Stimulated activated CD8-positive, alpha-beta memory T cell treated with anti-CD3 and anti-CD28 coated beads, Interleukin-15, amount 100 ng/mL, for 1 hour (primary cell): ENCODE measurements at places on chromosomes 4 and X.

DNA sequence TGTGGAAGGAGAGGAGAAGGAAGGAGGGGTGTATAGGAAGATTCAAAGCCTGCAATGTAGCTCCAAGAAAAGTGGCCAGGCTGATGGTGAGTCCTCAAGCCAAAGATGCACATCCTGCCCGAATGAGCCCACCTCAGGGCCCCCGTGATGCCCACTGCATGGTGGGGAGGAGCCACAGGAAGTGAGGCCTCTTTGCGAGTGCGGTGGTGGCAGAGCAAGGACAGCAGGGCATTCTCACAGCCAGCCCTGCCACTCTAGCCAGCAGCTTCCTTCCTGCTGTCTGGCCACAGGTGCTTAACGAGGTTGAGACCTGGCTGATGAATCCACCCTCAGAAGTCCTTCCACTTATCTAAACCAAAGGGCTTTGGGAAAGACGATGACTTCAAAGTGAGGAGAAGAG, 55.8 kb downstream of the BCOR start:
- no peak for DNase-seq

DNA sequence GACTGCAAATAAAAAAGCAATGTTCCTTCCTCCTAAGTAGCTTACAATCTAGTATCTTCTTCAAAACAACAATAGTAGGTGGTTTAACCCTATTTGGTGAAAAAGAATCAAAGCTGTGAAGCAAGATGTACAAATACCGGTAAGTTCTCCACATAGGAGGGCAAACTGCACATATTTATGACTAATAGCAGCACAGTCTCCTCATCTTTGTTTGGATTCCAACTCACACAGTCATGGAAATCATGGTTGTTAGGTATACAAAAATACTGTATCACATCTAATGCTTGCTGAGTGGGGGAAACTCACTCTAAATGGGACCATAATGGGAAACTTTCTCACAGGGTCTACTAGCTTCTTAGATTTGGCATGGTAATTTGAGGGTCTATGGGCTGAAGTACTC, 597.2 kb downstream of the INPP4B start:
- DNase-seq: no peak

DNA sequence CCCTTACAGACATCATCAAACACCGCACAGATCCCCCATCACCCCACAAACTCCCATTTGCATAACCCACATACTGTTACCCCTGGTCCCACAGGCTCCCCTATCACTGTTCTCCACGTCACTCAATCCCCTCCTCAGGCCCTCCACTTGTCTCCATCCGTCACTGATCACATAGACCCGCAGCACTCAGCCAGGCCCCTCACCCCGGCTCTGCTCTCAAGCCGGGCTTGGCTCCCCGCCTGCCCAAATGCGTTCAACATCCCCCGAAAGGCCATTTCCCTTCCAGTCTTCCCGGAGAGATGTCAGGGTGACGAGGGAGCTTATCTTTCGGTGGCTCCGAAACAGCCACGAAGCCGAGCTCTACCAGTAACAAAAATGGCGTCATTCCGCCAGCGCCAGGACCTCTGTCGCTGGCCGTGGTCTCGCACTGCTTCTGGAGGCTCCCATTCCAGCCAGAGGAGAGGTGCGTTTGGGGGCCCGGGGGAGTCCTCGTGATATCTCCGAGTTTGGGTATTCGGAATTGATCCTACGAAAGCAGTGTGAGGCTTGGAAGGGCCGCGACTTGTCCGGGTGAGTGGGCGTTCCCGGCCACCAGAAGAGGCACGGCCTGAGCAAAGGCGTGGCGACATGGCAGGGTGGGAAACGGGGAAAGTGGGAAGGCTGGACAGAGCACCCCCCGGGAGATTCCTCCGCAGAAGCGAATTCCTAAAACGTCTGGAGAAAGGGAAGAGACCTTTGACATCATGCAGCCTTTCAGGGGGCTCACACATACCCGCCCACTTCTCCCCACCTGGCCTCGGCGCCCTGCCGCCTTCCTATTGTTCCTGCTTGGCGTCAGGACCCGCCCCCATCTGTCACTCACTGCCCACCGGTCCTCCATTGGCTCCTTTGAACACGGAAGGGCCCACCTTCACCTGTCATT, at the start of gene ZNF630:
TSS of gene ZNF630 (minus strand) at position 577 of the 922 bp plus-strand sequence. CDS start 4,754 bp downstream, outside the sequence.
- DNase-seq: peak; percentile 9

- no peak for DNase-seq
Measured at GRCh38 chrX:38657562-38657961, 96.2 kb downstream of the TSPAN7 start.

- DNase-seq: no peak
Measured at GRCh38 chr4:101458914-101459313, 111.6 kb upstream of the PPP3CA start.

DNA sequence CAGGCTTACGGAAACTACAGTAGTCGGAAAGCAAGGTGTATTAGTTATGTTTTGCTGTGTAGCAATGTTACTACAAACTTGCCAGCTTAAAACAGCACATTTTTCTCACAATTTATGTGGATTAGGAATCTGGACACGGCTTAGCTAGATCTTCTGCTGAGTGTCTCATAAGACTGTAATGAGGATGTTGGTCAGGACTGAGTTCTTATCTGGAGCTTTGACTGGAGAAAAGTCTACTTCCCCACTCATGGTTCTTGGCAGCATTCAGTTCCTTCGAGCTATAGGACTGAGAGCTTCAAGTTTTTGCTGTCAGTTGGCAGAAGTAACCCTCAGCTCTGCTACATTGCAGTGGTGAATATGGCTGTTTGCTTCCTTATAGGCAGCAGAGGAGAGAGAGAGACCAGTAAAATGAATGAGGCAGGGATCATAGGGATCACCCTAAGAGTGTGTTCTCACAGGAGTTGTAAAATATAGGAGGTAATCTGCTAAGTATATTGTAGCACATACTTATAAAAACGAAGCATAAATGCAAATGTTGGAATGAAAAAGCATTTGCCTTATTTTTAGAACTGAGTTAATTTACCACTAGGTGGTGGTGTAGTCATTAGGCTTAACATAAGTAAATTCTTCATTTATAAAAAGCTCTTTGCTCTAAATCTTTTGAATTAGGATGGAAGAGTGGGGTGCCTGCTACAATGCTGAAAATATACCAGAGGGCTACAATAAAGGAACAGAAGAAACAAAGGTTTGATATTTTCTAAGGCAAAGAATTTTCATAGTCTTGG, 38.6 kb downstream of the ALG13 start:
- no peak for DNase-seq

GRCh38 chr4:12239897-12240636, 811.4 kb upstream of the HS3ST1 start:
- DNase-seq: no peak

- DNase-seq: no peak
Measured at GRCh38 chrX:121161501-121161933, 114.1 kb downstream of the GLUD2 start.

- no peak for DNase-seq
Measured at GRCh38 chr4:24210332-24210902, 320.6 kb upstream of the PPARGC1A start.

DNA sequence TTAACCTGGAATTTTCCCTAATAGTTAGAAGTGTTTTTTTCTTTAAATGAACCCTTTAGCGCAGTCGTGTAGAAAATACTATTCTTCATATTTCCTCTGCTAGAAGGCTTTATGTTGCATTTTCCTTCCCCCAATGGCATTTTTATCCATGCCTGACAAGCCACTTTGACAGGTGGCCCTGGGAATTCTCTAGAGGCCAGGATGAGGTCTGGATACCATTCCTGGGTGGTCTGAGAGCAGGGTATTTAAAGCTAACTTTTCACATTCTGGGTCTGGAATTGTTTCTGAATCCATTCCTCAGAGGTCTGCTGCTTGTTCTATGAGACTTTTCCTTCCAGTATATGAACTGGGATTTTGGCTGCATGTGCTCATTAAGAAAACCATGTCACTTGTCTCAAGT, 31.2 kb upstream of the PDGFRA start:
- DNase-seq: no peak

- DNase-seq: no peak
Measured at GRCh38 chr4:13542577-13543031, 1.7 kb downstream of the NKX3-2 start.

- DNase-seq: no peak
Measured at GRCh38 chrX:12975991-12976558, 1.2 kb downstream of the TMSB4X start.

- DNase-seq: no peak
Measured at GRCh38 chrX:103722505-103722904, 11.8 kb downstream of the TMEM31 start.

GRCh38 chrX:129723511-129723910, 15.3 kb upstream of the XPNPEP2 start:
- DNase-seq: no peak
